RWPE2 (cell line): ENCODE measurements at places on chromosomes 4 and X.

DNA sequence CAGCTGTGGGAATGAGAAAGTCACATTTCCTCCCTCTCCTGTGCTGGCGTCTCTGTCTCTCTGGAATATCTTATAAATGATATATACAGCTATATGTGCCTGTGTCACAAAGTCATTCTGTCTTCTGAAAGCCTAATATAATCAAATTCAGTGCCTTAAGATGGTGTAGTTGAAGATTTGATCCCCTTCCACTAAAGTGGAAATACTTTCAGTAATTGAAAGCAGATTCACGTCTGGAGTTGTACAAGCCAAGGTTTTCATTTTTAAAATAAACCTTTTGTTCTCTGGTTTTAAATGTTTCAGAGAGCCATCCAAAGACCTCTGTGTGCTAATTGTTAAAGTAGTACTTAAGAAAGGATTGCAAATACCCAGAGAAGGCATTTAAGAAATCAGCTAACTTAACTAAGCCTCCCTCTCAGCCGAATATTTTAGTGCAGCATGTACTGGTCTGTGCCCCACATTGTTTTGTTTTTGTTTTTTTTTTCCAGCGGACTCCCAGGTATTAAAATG, 206.8 kb downstream of the TENM3 start:
- DNase-seq: no peak

DNA sequence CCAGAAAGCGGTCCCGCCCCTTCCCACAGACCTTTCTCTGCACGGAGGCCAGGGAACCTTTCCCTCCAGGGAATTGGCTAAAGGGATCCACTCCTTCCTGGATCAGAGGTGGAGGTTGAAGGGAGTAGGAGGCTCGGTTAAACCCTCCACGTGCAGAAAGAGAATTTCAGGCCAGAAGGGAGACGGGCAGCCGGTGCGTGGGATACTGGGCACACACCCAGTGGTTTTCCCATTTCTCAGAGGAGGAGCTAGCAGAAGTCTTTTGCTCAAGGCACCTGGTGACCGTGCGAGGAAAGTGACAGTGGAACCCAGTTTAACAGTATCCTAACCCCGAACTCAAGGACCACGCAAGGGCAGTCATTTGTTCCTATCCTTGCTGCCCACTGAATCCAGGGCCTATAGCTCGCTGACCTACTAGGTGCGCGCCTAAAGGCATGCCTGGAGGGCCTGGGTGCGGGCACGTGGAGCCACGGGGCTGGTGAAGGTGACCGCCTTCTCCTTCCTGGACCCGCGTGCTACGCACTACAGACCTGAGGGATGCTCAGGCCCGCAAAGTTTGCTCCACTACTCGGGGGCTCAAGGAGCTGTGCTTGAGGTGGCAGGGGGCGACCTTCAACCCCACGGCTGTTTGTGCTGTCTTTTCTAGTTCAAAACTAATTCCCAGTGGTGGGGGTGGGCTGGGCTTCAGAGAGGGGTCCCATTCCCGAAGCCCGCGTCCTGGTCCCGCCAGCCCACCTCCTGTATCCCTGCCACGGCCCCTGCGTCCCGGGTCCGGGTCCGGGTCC, 587 bp upstream of the AFF2 start:
- no peak for DNase-seq

GRCh38 chrX:50827996-50828395, 14.0 kb upstream of the SHROOM4 start:
- peak; percentile 46 for DNase-seq

- DNase-seq: no peak
These were observed 38.5 kb downstream of the ELF4 start for GRCh38 chrX:130071611-130072344.

DNA sequence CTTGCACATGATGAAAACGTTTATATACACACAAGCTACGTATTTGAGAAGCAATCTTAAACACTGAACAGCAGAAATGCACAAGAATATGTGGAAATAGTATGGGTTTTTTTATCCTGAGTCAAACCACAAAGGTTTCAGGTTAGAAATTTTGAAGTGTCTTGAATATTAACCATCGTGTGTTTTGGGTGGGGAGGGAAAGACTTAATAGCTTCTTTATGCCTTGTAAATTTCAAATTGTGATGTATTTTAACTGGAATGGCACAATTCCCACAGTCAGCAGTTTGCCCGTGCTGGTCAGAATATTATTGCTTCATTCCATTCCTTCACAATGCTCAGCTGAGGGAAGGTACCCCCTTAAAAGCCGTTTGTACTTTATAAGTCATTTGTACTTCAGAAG, 67.4 kb upstream of the WDR1 start:
- no peak for DNase-seq

DNA sequence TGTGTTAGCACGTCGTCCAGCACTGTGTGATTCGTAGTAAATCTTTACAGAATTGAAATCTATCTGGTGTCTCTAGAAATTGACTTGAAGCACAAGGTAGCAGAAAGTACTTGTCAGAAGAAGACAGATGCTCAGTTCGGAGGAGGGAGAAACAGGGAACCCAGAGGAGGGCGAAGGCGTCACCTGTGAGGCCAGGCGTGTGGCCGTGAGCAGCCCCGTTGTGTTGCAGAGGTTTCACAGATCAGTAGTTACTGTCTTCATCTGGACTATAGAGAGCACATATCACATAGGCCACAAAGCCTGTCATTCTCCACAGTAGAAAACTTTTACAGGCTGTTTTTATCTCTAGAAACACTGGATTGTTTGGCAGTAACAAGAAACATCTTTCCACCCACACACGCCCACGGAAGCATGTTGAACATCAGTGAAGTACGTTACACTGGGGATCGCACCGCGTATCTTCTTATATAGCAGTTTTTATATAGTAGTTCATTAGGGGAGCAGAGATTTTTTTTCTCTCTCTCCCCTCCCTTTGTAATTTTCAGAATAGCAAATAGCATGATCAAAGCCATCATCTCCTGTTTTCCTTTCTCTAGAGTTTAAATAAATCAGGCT, 48.1 kb upstream of the TLR3 start:
- no peak for DNase-seq

- DNase-seq: no peak
These were observed 6.8 kb upstream of the RHOH start for GRCh38 chr4:40190019-40190418.
